ENCODE measurements at places on chromosomes 11 and 22.

DNA sequence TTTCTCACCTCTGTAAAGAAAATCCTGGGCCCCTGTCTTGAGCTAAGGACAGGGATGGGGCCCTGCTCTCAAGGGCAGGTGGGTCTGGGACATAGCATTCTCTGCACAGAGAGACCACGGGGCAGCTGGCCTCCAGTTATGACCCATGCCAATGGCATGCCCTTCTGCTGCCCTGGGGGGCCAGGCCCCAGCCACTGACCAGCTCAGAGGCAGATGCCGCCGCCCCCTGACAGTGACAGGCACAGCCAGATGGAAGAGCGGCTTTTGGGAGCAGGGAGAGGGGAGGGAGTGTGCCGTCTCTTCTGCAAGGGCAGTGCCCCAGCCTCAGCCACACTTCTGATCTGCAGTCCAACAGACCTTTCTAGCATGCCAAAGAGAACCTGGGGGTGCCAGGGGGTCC is 114.8 kb upstream of the NAV2 start:
- no peak for DNase-seq

GRCh38 chr11:132334769-132335280 is 964.4 kb downstream of the NTM start:
- no peak for DNase-seq

DNA sequence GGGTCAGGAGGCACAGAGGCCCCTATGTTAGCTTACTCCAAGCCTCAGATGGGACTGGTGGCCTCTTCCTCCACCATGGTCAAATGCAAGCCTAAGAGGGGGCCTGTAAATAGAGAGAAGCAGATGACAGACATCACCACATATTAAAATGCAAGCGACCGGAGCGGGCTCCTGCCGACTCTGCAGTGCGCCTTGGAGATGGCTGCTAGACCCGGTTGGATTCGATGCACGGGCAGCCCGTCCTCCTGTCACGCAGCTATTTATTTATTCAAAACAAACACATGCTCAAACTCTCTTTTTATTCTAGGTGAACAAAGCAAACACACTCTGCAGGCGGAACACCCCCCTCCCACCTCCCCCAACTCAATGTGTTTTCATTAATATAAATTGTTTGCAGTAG is 208.0 kb downstream of the DSCAML1 start:
- no peak for DNase-seq

DNA sequence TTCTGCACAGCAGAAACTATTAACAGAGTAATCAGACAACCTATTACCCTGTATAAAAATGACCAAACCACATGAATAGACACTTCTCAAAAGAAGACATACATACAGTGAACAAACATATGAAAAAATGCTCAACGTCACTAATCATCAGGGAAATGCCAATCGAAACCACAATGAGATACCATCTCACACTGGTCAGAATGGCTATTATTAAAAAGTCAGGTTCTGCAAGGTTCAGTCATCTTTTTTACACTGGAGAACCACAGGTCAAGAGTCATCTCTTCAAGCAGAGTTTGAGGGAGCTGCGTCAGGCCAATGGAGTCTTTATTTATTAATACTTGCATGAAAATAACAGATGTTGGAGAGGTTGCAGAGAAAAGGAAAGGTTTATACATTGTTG is 40.4 kb downstream of the RCN1 start:
- DNase-seq: no peak

- no peak for DNase-seq
These were observed 7.5 kb upstream of the NAALADL1 start for GRCh38 chr11:65065851-65066250.

GRCh38 chr22:28703436-28703835 is 23.8 kb upstream of the TTC28 start:
- DNase-seq: no peak

DNA sequence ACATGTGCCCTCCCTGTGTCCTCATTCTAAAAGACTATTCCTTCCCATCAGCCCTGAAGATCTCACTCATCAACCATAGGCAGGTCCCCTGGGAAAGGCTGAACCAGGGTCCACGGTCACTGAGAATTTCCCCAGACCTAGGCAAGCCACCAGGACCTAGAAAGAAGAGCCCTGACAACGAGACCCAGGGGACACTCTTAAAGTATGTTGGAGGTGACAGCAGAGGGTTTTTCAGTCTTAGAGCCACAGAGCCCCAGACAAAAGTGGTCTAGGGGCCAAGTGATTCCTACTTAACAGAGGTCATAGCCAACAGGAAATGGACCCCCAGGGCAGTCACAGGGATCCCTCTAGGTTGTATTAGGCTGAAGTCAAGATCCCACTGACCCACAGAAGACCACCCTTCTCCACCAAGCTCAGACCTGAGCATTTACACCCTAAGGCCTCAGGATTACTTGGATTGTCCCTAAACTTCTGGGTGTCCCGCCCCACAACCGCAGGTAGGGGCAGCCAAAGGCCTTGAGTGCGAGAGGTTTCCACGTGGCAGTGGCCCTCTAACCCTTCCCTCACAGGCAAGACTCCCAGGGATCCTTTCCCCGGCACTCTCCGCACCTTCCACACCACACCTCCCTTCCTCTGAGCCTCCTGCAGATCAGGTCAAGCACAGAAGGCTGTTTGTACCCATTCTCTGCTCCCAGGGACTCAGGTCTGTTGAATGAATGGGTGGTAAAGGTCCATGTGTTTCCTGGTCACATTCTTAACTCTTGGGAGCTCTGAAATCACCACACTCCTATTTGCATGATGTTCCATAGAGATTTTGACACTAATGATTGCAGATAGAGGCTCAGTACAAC is 12.3 kb downstream of the POU2AF1 start:
- no peak for DNase-seq

GRCh38 chr11:134532131-134532920 is 120.3 kb upstream of the B3GAT1 start:
- DNase-seq: no peak

DNA sequence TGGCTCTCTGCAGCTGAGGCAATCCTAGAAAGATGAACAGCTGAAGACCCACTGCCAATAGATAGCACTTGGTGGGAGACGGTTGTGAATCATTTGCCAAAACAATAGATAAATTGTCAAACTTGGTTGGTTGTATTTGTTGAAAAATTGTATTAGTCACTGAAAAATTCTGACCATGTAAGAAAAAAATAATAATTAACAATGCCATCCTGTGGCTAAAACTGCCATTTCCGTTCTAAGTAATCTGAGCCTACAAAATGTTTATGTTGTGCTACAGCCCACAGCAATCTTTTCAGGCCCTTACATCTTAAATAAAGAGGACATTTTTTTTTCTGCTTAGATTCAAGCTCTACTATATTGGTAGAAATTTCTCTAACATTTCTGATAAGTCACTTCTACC is 103.2 kb upstream of the ANO3 start:
- DNase-seq: no peak

- DNase-seq: no peak
These were observed 37.6 kb upstream of the BIRC3 start for GRCh38 chr11:102279641-102280170.

DNA sequence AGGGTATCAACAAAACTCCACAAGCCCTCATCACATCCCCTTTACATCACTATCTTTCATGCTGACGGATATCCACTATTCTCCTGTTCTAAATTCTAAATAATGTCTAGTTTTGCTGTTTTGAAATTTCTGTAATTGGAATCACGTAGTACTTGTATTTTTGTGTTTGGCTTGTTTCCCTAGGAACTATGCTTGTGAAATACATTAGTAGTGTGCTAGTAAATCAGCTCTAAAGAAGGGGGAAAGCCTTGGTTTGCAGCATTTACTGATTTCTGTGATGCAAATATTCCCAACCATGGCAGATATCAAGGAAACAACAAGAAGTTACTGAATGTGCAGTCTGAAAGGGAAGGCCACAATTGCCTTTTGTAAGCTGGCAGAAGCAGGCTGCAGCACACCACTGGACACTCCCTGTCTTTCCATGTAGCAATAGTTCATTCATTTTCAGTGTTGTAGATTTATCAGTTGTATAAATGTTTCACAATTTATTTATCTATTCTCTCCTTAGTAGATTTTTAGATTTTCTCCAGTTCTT is 4.7 kb upstream of the FOLH1 start:
- DNase-seq: no peak

DNA sequence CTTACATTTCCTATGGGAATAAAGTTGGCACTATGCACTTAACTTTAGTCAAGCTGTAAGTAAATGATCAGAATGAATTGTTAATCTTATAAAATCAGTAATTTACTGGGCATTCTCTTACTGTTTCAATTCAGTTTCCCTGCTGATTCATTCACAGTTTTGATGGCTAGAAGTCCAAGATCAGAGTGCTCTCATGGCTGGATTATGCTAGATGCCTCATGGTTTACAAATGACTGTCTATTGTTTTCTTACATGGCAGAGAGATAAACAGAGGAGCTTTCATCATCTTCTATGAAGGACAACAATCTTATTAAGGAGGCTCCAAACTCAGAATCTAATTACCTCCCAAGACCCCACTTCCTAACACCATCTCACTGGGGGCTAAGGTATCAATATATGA is 135.1 kb upstream of the CARD18 start:
- DNase-seq: no peak

DNA sequence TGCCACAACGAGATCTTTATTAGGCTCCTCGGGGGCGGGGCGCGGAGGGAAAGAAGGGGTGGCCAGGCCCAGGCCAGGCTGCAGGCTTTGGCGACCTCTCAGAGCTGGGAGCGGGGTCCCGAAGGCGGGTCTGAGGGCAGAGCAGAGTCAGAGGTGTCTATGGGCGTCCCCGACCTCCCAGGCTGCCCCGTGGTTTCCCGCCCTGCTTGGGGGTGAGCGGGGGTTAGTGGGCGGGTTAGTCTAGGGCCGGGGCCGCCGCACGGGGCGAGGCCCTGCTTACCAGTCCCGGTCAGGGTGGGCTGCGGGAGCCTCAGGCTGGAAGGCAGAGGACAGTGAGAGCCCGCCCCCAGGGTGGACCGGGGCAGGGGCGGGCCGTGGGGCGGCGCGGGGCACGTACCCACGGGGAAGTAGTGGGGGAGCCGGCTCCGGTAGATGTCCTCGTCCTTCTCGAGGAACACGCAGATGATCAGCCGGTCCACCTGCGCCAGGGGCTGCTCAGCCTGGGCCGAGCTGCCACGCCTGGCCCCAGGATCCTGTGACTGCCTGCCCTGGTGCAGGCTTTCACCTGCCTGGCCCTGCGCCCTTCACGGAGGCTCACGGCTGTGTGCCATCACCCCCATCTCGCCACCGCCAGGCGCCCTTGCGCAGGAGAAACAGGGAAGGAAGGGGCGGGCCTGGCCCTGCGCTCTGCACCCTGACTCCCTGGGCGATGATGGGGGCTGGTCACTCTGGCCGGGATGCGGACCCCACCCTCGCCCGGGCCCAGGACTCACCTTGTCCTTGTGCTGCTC is 12.5 kb downstream of the OTUB1 start:
- no peak for DNase-seq

- no peak for DNase-seq
These were observed 382 bp downstream of the RASSF10 start for GRCh38 chr11:13009476-13009920.

DNA sequence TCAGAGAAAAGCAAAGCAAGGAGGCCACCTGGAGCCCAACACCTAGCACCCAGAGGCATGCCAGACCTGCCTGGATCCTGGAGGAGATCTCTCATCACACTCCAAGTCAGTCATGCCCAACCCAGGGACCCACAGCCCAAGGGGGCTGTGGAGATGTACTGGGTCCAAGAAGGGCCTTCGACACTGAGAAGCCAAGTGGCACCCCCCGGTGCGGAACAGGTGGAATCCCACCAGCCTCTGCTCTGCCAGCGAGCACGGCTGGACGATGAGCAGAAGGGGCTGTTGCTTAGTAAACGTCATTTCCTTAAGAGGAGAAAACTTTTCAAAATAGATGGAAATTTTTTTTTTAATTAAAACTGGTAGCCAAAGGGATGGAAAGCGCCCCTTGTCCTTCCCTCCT is 171.9 kb upstream of the GRK3 start:
- no peak for DNase-seq

DNA sequence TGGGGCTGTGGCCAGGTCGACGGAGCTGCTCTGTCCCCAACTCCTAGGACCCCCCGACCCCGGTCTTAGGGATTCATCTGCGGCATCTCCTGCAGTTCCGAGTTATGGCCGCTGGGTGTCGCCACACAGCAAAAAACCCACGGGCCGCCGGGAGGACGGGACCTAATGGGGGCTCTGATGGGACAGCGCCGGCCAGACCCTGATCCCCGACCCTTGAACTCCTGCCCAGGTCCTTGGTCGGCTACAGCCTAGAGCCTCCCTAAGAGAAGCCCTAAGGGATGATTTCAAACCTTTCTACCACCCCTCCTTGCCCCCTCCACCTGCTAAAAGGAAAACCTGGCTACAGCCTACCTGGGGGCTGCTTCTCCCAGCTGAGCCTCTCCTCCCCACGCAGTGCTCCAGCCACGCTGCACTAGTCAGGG is 30.8 kb upstream of the LRRC10B start:
- DNase-seq: peak; percentile 77

DNA sequence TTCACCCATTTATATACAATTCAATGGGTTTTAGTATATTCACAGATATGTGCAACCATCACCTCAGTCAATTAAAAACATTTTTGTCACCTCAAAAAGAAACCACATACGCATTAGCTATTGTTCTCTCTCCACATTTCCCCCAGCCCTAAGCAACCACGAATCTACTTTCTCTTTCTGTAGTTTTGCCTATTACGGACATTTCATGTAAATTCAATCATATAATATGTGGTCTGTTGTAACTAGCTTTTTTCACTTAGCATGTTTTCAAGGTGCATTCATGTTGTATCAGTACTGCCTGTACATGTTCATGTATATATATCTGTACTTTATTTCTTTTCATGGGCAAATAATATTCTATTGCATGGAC is 104.7 kb upstream of the RRM1 start:
- peak; percentile 73 for DNase-seq

DNA sequence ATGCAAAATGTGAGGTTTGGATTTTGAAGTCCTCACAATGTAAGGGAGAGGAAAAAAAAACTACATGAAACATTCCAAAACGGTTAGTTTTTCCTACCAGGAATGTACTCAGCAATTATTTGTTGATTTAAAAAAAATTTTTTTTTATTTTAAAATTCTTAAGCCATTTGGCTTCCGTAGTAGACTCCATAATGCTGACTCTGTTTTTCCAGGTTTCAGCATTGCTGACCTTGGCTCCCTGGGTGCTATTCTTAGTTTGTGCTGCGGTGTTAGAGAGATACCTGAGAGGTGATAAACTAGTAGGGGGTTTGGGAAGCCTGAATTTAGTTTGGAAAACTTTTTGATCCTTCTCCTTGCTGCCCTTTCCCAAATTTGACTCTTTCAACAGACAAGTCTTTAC is 10.6 kb downstream of the STT3A start:
- DNase-seq: no peak

DNA sequence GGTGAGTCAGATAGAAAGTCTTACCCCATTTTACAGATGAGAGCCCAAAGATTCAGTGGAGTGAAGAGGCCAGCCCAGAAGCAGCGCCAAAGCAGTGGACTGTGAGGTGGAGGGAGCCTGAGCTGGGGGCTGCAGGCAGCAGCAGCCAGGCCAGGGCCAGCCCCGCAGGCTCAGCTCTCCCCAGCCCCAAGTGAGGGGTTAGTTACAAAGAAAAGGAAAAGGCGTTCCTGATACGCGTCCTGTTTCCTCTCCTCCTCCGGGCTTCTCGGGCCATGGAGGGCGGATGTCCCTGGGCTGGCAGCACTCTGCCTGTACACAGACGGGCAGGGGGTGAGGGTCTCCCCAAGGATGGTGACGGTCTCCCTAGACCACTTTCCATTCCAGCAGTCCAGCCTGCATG is 44.9 kb downstream of the ARRB1 start:
- DNase-seq: no peak
